H1 (cell line): ENCODE measurements at places on chromosomes 6 and 20. TPM values are rescaled to one million over a fixed set of nuclear protein-coding genes. Genes with fewer than 3 reads are reported as not detected.

Gene RAD21L1
- polyA plus RNA-seq: 0.06 TPM in 1 of 2 replicates, not detected in the other

Gene MTFR2
- 10.7 and 11.1 TPM in 2 replicates for polyA plus RNA-seq

Gene RREB1
- 3.9 and 5.6 TPM in 2 replicates for polyA plus RNA-seq

Gene SIRPD
- not detected in 2 replicates for polyA plus RNA-seq

Gene ANKRD6
- 5.9 and 6.2 TPM in 2 replicates for polyA plus RNA-seq

Gene LST1
- 0.25 TPM in 1 of 2 replicates, not detected in the other for polyA plus RNA-seq

Gene C20orf173
- polyA plus RNA-seq: not detected in 2 replicates

Gene LRRC1
- polyA plus RNA-seq: 6.7 and 7.1 TPM in 2 replicates

Gene LY6G6D
- 0.74 and 1.8 TPM in 2 replicates for polyA plus RNA-seq

Gene POPDC3
- 3.4 and 6.5 TPM in 2 replicates for polyA plus RNA-seq

Gene PACSIN1
- 5.9 and 7.9 TPM in 2 replicates for polyA plus RNA-seq

Gene FKBP5
- polyA plus RNA-seq: 9.3 and 14.3 TPM in 2 replicates

Gene NRSN1
- polyA plus RNA-seq: 0.03 and 0.15 TPM in 2 replicates

Gene CPNE5
- polyA plus RNA-seq: 1.8 and 2.3 TPM in 2 replicates

Gene CRIP3
- 34.0 and 38.7 TPM in 2 replicates for polyA plus RNA-seq

Gene SLC4A11
- polyA plus RNA-seq: 11.9 and 20.9 TPM in 2 replicates

Gene HLA-DQA2
- not detected in 2 replicates for polyA plus RNA-seq

Gene TRAPPC3L
- not detected in 2 replicates for polyA plus RNA-seq

Gene TMEM200A
- polyA plus RNA-seq: 3.8 and 6.2 TPM in 2 replicates

Gene SIRPB2
- not detected in 2 replicates for polyA plus RNA-seq

Gene RNF144B
- polyA plus RNA-seq: 1.1 and 1.8 TPM in 2 replicates

Gene IRAK1BP1
- polyA plus RNA-seq: 2.7 and 3.7 TPM in 2 replicates

Gene HUS1B
- polyA plus RNA-seq: 1.1 TPM in 2 replicates

Gene BNIP5
- polyA plus RNA-seq: not detected in 2 replicates

Gene TMEM14C
- polyA plus RNA-seq: 125 and 157 TPM in 2 replicates

Gene SCRT2
- polyA plus RNA-seq: 0.12 and 0.14 TPM in 2 replicates

Gene EEF1A2
- 7.4 and 17.5 TPM in 2 replicates for polyA plus RNA-seq

Gene PLCB4
- 2.6 and 3.2 TPM in 2 replicates for polyA plus RNA-seq

Gene CLVS2
- polyA plus RNA-seq: 0.20 and 0.30 TPM in 2 replicates

Gene LGSN
- polyA plus RNA-seq: 0.03 and 0.08 TPM in 2 replicates

Gene CALHM6
- 1.8 and 2.0 TPM in 2 replicates for polyA plus RNA-seq

Gene TMEM151B
- polyA plus RNA-seq: 8.0 and 11.6 TPM in 2 replicates

Gene CNR1
- 0.83 and 1.8 TPM in 2 replicates for polyA plus RNA-seq

Gene CALHM5
- polyA plus RNA-seq: 0.03 and 0.05 TPM in 2 replicates

Gene BHLHE23
- polyA plus RNA-seq: 0.36 TPM in 1 of 2 replicates, not detected in the other

Gene PDYN
- polyA plus RNA-seq: 0.46 and 0.60 TPM in 2 replicates

Gene ZNF165
- polyA plus RNA-seq: 0.71 and 1.2 TPM in 2 replicates

Gene KHDC3L
- 0.11 TPM in 1 of 2 replicates, not detected in the other for polyA plus RNA-seq

Gene GABRR1
- 0.52 and 0.63 TPM in 2 replicates for polyA plus RNA-seq

Gene ALDH8A1
- polyA plus RNA-seq: 0.08 and 0.09 TPM in 2 replicates

Gene BMP7
- 14.7 and 29.5 TPM in 2 replicates for polyA plus RNA-seq

Gene CTAGE9
- not detected in 2 replicates for polyA plus RNA-seq

Gene ARG1
- not detected in 2 replicates for polyA plus RNA-seq

Gene PDE7B
- polyA plus RNA-seq: not detected in 2 replicates

Gene UNC5CL
- 1.7 and 2.3 TPM in 2 replicates for polyA plus RNA-seq

Gene SLC35D3
- 0.27 and 0.74 TPM in 2 replicates for polyA plus RNA-seq

Gene NOX3
- polyA plus RNA-seq: not detected in 2 replicates

Gene METTL24
- 0.17 and 0.30 TPM in 2 replicates for polyA plus RNA-seq

Gene FAM83C
- polyA plus RNA-seq: not detected in 2 replicates

Gene GRM1
- polyA plus RNA-seq: 0.15 and 0.33 TPM in 2 replicates

Gene C6orf118
- polyA plus RNA-seq: 0.35 and 0.36 TPM in 2 replicates
